ENCODE measurements at places on chromosomes 13 and 19.

GRCh38 chr13:51534041-51534817, 50.0 kb upstream of the WDFY2 start:
- no peak for DNase-seq

DNA sequence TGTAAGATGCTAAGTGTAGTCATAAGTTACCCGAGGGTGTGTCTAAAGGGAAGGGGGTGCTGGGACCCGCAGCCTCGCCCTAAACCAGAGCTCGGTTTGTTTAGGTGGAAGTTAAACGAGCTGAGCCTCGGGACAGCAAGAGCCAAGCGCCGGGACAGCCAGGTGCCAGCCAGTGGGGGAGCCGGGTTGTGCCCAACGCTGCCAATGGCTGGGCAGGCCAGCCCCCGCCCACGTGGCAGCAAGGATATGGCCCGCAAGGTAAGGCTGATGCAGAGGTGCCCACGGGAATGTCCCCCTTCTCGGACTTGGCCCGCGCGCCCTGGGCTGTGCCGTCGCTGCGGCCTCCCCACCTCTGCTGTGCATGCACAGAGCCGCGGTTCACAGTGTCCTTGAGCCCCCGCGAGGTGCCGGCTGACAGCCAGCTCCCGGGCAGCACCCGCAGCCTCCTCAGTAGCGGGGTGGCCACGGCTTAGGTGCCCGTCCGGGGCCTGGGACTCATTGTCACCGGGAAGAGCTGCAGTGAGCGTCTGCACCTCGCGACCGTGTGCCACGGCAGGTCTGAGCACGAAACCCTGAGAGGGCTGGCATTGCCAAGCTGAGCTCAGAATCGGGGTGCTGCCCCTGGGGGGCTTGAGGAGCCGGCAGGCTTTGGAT, 9.3 kb upstream of the RPS15 start:
- no peak for DNase-seq

- no peak for DNase-seq
Measured at GRCh38 chr19:397321-397720, 11.6 kb downstream of the C2CD4C start.

GRCh38 chr13:50365408-50366391, 350.5 kb downstream of the KCNRG start:
- DNase-seq: peak; percentile 46

DNA sequence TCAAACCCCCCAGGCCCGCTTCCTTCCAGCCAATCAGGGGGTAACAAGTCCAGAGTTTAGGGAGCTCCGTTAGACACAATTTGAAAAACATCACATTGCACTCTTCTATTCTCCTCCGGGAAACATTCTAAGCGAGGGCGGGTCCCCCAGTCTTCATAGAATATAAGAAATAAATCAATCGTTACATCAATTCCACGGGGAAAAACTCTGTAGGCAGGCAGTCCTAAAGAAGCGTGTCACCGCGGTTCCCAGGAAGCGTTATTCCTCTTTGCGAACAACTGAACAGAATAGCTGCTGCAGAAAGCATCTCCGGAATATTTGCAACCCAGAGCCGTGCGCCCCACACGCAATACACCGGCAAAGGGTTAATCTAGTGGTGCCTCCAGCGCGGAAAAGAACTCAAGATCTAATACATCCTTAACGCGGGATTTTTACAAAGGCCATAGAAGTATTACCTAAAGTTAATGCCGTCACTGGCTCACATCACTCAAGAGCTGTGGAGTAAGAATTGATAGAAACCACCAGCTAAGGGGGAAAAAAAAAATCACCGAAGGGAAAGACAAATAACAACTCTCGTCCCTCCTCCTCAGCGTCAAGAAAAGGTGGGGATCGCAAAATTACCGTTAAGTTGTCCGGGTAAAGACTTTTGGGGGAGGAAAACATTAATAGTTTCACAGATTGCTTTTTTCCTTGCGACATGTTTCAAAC, 65.1 kb downstream of the KCNRG start:
- DNase-seq: peak; percentile 56

DNA sequence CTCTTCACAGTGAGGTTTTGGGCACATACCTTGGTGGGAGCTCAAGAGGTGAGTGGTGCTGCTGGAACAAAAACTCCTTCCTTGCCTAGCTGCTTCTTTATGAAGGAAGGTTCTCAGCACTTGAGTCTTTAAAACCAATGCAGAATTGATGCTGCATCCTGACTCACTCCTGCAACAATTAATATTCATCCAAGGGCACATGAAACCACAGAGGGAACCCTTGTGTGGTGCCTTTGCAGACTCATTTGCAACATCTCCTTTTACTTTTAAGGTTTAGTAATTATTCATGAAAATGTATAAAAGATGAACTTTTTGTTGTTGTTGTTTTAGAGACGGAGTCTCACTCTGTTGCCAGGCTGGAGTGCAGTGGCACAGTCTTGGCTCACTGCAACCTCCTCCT, 30.1 kb downstream of the OPA3 start:
- no peak for DNase-seq

DNA sequence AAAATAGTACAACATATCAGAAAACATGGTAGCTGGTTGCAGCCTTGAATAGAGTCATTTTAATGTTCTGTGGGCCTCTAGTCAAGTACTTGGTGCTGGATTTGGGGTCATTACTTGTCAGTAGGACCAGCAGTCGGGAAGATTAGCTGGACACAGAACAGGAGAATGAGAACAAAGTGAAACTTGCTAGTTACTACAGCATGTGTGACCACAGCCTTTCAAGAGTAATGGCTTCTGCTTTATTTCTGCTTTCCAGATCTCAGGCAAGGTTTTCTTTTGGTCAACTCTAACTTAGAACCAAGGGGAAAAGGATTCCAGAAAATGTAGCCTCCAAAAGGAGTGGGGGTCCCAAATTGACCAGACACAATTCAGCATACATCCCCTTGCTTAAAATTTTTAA, 17.1 kb upstream of the VWA8 start:
- DNase-seq: no peak

DNA sequence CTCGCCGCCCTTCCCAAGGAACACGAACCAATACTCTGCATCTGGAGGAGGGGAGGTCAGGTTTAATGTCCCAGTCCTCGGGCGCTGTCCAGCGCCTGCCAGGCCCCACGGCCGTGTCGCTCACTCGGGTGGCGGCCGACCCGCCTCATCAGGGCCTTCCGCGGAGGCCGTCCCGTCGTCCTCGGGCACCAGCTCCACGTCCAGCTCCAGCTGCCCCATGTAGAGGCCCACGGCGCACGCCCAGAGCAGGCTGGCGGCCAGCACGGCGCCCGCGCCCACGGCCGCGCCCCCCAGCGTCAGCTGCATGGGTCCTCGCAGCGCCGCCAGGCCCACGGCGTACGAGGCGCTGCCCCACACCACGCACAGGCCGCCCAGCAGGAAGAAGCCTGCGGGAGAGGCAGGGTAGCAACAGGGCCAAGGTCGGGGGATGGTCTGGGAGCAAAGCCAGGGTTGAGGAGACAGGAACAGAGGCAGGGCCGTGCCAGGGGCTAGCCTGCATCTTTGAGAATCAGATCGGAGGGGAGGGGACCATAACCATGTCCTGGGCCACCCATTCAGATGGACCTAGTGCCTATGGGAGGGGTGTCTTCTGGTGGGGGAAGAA, 2.5 kb downstream of the TMEM160 start:
- no peak for DNase-seq

GRCh38 chr13:98221234-98221633, 44.2 kb upstream of the RNF113B start:
- no peak for DNase-seq

- peak; percentile 67 for DNase-seq
Measured at GRCh38 chr19:43555185-43555770, 20.0 kb downstream of the XRCC1 start.

GRCh38 chr19:45079063-45079910, at the start of gene GEMIN7:
TSS of gene GEMIN7 (plus strand) at chr19:45079260. CDS start at chr19:45090115, 10,855 bp downstream.
- DNase-seq: peak; percentile 78

GRCh38 chr19:48487544-48487943, 18.4 kb downstream of the CYTH2 start:
- no peak for DNase-seq

DNA sequence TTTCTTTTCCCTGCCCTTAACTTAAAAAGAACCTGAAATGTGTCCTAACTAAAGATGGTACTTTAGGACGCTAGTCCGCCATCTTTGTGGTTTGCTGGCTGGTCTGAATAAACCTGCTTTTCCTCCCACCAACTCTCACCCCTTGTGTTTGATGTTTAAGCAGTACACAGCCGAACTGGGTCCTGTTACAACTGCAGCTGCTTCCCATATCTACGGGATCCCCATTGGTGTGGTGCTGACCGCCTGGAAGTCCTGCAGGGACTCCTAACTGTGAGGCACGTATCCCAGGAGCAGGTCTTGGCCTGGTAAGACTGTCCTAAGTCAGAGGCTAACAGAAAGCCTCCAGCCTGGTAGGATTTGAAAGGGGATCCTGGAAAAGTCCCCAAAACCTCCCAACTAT, 40.9 kb upstream of the VSTM2B start:
- DNase-seq: no peak

GRCh38 chr19:45999653-46000121, 4.4 kb downstream of the CCDC61 start:
- DNase-seq: peak; percentile 30

- peak; percentile 68 for DNase-seq
Measured at GRCh38 chr19:35828692-35829301, 16.2 kb upstream of the PRODH2 start.

DNA sequence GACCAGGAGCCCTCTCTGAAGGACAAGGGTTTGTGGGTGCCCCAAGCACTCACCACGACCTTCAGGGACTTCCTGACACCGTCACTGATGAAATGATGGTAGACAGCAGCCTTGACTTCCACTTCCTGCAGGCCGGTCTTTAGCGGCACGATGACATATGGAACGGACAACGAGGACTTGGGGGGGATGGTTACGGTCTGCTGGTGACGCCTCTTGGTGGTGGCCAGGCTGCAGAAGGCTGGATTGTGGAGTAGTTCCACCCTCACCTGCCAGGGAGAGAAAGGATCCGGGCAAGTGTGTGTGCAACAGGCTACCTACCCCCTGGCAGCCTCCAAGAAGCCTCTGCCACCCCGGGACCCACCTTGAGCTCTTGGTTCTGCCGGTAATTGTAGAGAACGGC, 23.2 kb downstream of the C3 start:
- no peak for DNase-seq

- no peak for DNase-seq
Measured at GRCh38 chr19:43763473-43763939, 8.7 kb upstream of the SMG9 start.

GRCh38 chr13:100836711-100837110, 162.1 kb upstream of the TMTC4 start:
- peak; percentile 14 for DNase-seq

- DNase-seq: no peak
Measured at GRCh38 chr13:98280176-98280510, 103.1 kb upstream of the RNF113B start.

All from fibroblast of skin of scalp (primary cell).